Hippocampal formation (tissue), 2 donors: ENCODE measurements at places on chromosomes 13 and 19.

DNA sequence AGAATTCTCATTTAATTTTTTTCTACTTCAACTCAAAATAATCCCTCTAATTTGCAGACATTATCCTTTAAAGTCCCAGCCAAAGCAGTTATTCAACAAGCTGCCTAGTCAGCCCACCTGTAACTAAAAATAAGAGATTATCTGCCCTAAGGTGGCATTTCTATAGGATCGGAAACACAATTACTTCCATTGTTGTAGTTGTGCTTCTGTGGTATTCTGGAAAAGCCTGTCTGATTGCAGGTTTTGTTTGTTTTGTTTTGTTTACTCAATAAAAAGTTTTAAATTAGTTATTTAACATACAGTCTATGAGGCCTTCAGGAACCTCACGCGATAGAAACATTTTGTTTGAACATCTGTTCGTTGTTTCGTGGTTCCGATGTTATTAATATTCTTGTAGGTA lies 101.0 kb downstream of the ZIC5 start:
- no peak for DNase-seq

GRCh38 chr19:5586300-5587070 lies 18.7 kb upstream of the TINCR start:
- peak; percentile 46 for DNase-seq

GRCh38 chr13:36778083-36778671 lies 40.8 kb upstream of the RFXAP start:
- DNase-seq = no peak

DNA sequence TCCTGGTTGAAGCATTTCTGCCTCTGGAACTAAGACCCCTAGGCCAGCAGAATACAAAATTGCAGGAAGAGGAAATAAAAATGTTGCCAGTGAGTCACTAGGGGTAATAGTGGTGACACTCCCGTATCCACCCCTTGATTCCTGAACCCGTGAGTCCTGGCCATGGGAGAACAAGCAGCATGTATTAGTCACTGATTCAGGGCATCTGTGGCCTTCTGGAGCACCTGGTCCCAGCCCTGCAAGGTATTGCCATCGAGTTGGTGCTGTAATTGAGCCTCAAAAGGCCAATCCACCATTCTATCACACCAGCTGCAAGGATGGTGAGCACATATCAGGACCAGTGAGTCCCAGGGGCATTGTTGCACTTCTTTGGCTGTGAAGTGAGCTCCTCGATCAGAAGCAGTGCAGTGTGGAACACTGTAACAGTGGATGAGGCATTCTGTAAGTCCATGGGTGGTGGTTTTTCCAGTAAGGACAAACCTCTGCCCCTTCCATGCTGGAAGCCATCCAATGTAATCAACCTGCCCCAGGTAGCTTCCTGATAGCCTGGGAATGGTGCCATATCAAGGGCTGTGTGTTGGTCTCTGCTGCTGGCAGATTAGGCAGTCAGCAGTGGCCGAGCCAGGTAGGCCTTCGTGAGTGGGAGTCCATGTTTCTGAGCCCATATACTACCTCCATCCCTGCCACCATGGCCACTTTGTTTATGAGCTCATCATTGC lies 39.6 kb downstream of the C1QTNF9 start:
- no peak for DNase-seq

DNA sequence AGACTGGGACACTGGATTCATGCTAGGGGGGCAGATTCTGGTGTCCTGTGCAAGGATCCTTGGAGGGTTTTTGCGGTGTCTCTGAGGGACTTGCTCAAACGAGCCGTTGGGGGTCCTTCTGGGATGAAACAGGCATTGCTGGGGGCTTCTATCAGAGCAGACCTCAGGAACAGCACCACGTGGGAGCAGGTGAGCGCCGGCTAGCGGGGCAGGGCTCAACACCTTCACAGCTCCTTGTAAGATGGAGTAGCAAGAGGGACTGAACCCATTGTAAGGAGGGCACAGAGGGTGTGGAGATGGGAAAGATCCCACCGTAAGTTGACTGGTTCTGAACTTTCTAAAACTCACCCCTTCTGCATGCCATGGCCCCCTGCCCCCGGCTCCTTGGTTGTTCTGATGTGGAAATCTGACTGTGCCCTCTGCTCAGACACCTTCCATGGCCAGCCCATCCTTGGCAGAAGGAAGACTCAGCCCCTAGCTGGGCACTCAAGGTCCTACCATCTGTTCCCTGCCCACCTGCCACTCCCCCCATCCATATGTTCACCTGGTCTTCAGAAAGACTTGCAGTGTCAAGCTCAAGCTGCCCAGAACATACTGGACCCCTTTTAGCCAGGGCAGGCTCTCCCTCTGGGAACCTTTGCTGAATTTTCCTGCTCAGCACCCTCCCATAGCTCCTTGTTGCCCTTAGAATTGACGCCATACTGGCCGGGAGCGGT lies 1.2 kb downstream of the SLC27A1 start:
- no peak for DNase-seq

DNA sequence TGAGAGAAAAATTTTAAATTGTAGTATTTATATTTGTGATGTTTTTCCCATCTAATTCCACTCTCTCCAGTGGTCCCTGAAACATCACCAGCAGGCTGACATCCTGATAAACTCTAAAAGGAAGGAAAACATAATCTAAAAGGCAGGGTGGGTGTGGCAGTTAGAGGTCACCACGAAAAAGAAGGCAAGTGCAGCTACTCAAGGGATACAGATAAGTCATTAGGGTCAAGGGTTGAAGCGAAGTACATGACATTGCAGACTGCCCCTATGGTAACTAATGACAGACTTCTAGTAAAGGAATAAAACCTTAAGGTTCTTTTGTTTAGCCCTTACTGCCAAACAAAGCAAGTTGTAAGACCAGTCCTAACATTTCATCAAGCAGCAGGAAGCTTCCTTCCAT lies 6.0 kb upstream of the NEK3 start:
- no peak for DNase-seq

- DNase-seq = no peak
Measured at GRCh38 chr19:19817357-19817756, 4.2 kb downstream of the ZNF506 start.

DNA sequence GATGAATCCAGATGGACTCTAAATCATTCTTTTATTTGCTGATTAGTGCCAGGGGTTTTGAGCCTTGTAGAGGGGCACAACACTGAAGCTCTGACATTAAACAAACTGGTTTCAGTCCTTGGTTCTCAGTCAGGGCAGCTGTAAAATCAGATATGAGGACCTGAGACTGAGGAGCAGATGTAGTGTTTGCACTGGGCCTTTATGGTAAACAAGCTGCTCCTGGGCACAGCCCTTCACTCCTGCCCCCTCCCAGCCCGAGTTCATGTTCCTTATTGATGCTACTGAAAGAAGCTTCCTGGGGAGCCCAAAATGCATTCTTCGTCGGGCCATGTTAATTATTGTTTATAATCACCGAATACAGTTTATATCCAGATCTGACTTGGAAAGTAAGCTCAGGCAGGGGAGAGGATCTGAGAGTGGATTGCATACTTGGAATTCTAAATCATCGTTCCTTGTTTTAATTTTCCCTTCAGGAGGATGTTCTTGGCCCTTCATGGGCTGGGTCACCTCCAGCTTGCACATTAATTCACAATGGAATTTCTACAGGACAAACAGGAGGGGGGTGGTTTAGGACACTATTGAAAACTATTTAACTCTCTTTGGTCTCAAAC lies 213.5 kb downstream of the FGF9 start:
- DNase-seq = no peak

GRCh38 chr19:34459614-34460013 lies 21.9 kb upstream of the WTIP start:
- no peak for DNase-seq

GRCh38 chr13:99614465-99614885 lies 113.2 kb downstream of the TM9SF2 start:
- no peak for DNase-seq

DNA sequence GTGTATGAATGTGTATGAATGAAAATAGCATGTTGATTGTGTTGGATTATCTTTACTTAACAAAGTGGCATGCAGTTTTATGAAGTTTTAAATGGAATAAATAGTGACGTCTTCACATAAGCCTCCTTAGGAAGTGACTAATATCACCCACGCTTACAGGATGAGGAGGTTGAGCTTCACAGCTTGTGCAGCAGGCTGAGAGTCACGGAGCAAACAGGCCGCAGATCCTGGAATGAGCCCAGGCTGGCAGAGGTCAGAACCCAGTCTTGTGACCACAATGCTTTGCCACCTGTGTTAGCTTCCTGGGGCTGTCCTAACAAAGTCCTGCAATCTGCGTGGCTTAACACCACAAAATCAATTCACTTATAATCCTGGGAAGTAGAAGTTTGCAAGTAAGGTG lies 20.8 kb downstream of the LAIR2 start:
- DNase-seq = no peak

DNA sequence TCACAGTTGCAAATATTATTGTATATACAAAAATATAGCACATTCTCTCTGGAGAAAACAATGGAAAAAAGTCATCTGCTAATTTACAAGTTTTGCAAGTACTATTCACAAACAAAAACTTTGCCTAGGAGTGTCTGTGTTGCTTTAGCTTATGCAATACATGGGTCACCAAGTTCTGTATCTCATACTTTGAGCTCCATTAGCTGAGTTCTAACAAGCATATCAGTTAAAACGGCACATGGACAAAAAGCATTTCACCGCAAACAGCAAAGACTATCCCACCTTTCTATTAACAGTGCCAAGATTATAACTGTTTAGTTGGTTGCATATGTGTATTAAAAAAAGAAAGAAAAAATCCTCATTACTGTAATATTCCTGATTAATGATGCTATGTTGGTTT lies 4.6 kb downstream of the SPRY2 start:
- DNase-seq = no peak

- no peak for DNase-seq
Measured at GRCh38 chr19:46404055-46404752, 9.2 kb downstream of the CCDC8 start.

- no peak for DNase-seq
Measured at GRCh38 chr13:43959291-43959690, 79.6 kb downstream of the LACC1 start.

DNA sequence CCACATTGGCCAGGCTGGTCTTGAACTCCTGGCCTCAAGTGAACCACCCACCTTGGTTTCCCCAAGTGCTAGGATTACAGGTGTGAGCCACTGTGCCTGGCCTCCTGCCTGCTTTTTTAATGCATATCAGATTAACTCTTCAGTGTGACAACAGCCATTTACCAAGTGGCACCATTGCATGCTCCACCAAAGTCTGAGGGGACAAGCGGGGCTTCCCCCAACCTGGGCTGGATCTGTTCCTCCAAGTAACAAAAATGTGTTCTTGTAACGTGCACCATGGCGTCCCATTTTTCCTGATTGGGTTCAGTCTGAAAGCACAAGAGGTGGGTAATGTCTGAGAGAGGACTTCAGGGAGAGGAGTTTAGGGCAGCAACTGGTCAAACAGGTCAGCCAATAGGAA lies 77.8 kb downstream of the TEX29 start:
- no peak for DNase-seq

DNA sequence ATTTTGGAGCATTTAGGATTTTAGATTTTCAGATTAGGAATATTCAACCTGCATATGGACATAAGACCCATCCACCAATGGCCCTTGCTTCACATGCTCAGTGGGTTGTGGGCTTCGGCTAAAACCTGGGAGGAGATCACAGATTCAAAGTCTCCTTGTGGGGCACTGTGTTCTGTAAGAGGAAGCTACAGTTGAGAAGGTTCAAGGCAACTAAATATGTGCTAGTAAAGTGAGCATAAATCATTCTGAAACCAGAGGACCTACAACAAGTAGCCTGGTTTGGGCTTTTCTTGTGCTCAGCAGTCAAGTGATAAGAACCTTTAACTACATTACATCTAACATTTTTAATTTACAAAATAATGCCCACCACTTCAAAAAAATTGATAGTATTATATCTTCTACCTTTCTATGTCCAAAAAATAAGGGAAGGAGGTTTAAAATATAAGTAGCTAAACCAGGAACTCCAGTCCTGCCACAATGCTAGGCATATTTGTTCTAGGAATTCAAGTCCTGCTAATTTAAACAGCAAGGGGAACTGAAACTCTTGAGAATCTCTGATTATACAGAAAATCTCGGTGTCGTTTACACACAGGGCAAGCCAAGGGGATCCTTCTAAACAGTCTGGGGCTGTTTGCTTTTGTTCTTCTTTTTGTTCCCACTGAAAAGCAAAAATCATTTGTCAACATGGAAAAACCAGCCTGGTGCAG lies 36.6 kb downstream of the FOXO1 start:
- DNase-seq = no peak

GRCh38 chr13:80030491-80030890 lies 310.4 kb downstream of the SPRY2 start:
- DNase-seq = peak; percentile 18

DNA sequence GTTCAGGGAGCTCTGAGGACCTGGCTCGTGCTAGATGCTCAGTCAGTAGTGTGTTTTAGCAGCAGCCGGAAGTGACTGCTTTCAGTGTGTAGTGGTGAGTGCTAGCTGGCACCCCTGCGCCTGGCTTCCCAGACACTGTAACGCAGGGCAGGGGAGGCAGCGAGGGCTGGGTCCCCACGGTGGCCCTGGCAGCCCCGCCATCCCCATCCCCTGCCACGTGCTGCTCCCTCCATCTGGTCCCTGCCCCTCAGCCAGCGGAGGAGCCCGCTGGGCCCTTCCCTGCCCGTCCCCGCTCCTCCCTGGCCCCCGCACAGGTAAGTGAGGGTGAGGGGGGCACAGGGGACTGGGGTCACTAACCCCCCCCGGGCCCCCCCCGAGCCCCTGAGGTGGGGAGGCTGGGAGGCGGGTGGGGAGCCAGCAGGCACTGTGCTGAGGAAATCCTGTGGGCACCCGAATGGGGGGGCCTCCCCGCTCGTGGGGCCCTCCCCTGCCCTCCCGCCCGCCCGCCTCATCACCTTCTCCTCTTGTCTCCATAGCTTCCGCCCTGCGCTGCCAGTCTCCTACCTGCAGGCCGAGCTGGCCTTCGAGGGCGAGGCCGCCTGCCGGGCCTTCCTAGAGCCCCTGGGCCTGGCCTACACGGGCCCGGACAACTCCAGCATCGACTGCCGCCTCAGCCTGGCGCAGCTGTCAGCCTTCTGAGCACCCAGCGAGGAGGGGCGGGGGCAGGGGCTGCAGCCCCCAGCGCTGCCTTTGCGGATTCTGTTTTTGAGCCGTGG lies 3.2 kb downstream of the LENG9 start:
- DNase-seq = no peak

DNA sequence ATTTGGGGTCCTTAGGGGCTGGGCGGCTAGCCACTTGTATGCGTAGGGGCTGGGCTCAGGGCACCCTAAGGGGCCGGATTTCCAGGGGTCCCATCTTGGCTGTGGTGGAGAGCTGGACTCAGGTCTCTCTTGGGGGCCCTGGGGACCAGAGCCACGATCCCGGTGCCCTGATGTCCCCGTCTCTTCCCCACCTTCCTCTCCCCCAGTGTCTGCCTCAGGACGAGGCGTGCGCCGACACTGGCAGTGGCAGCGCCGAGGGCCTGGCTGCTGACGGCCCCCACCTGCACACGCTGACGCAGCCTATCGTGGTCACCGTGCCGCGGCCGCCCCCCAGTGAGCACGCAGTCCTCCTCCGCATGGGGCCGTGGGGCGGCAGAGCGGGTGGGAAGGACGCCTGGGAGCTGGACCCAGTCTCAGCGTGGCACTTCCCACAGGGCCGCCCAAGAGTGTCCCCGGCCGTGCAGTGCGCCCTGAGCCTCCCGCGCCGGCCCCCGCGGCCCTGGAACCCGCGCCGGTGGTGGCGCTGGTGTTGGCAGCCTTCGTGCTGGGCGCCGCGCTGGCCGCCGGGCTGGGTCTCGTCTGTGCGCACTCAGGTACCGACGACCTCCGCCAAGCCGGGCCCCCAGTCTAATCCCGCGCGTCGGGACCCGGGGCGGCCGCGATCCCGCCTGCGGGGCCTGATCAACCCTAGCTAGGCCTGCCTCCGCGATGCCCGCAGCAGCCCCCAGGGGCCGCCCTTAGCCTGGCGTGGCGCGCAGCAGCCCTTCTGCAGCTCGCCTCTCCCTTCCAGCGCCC lies 2.7 kb upstream of the SNAPC2 start:
- no peak for DNase-seq
